T-helper 22 cell (primary cell): ENCODE measurements at places on chromosomes 11 and 22.
A peak's percentile ranks its signal among the peaks of the same experiment; 100 is the strongest.

DNA sequence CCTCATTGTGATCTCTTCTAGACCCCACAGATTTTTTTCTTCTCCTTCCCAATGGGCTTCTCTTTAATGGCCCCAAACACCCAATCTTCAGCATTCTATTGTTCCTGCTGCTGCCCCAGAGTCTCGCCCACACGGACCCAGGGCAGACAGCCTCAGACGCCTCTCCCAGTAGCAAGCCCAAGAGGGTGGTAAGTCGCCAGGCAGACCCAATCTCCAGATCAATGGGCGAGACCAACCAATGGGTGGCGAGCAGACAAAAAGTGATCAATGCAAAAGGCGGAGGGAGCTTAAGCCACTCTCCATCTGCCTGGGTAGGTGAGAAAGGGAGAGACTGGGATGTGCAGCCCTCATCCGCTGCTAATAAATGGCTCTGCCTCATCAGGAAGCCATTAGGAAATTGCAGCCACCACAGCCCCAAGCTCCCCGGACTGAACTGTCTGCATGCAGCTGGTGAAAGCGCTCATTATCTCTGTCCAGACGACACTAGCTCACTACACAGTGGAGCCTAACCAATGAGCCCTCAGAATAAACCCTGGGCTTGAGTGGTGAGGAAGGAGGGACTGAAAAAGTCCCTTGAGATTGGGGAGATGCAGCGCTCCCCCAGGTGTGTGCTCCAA lies 81.8 kb downstream of the ETS1 start:
- no peak for DNase-seq

DNA sequence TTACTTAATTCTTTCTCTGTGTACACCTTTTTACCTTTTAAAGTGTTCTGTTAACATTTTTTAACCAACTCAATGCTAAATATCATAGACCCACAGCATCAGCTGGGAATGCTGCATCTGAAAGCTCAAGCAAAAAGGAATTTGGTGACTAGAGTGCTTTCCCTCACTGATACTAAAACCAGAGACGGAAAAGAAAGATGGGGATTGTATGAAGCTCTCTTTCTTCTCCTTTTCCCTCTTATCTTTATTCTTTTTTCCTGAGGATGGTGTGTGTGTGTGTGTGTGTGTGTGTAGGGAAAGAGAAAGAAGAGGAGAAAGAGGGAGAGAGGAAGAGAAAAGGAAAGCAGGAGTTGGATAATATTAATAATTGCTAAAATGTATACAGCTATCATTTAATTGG lies 4.1 kb upstream of the SIK2 start:
- no peak for DNase-seq

GRCh38 chr11:19985111-19985510 lies 175.2 kb downstream of the DBX1 start:
- no peak for DNase-seq

- peak; percentile 77 for DNase-seq
These were observed at the start of gene CD3D for GRCh38 chr11:118342503-118343161. Gene CD3D, minus strand, starts transcription at chr11:118342705. Its CDS starts 98 bp downstream, at chr11:118342607.

DNA sequence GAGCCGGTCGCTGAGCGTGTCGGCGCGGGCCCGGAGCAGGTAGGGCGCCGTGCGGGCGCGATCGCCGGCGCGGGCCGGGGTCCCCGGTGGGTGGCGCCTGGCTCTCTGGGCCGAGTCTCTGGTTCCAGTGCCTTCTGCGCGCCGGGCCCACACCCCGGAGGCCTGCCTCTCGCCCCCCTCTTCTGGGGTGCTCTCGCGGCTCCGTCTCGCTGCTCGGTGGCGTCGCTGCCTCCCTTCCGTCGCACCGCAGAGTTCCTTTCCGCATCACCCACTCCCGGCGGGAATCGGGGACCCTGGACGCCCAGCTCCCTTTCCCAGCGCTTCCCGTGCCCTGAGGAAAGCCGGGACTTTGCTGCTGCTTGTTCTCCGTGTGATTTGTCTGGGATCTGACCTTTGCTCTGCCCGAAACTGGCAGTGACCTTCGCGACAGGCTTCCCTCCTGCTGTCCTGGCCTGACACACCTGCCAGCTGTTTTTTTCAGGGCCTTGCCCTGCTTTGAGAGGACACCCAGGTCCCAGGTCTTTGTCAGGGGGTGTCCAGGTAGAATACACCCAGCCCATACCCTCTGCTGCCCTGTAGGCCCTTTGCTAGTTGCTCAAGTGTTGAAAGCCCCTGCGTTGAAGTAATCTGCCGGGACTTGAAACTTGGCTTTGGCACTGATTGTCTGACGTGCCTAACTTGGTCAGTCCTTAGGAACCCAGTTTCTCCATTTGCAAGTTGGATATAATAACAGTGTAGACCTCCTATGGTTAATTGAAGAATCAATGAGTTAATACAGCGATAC lies 711 bp downstream of the FDX1 start:
- DNase-seq = peak; percentile 29

- DNase-seq = no peak
These were observed 110.7 kb downstream of the VPREB1 start for GRCh38 chr22:22355096-22355834.

DNA sequence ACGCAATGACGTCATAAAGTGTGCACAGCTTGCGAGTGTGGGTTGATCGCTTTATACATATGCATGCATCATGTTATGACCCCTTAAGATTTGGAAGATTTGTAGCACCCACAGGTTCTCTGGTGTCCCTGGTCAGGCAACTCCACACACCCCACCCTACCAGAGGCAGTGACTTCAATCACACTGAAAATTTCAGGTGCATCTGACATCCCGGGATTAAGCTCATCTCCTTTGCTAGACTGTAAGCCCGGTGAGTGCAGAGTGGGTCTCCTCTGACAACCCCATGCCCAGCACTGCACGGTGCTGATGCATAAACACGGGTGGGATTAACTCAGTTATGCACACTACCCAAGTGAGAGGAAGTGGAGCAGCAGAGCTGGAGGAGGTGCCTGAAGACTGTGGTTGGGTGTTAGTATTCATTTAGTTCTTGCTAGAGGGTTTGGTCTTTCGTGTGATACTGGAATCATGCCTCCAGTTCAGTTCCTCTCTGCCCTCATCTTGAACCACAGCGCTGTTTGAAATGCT lies 6.5 kb downstream of the ARSA start:
- DNase-seq = peak; percentile 32

GRCh38 chr11:82858133-82858532 lies 42.1 kb downstream of the PRCP start:
- DNase-seq = no peak

DNA sequence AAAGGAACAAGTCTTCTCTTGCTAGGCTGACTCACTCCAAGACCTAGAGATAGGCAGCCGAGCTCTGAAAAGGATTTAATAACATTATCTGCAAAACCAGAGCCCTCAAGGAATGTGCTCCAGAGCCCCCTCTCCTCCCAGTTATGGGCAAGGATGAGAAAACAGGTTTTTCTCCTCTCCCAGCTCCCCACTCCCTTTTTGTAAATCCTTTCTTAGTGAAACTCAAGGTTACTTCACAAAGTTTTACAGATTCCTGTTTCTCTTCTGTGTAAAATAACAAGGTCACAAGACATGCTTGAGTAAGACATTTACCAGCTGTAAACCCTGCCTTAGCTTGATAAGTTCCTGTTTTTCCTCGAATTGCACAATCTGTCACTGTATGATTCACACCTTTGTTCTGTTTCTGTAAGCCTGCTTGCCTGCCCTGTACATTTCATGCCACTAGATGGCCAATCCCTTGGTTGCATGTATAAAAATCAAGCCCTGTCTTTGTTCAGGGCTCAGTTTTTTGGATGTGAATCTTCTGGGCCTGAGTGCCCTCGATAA lies 489.4 kb downstream of the KCNA4 start:
- no peak for DNase-seq

DNA sequence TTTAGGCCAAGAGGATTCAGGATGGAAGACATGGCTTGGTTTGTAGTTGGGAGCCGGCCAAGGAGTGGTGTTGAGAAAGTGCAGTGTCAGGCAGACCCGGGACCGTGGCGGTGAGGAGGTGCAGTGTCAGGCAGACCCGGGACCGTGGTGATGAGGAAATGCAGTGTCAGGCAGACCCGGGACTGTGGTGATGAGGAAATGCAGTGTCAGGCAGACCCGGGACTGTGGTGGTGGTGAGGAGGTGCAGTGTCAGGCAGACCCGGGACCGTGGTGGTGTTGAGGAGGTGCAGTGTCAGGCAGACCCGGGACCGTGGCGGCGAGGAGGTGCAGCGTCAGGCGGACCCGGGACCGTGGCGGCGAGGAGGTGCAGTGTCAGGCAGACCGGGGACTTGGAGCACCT lies 59.7 kb downstream of the LRP5 start:
- DNase-seq = no peak

DNA sequence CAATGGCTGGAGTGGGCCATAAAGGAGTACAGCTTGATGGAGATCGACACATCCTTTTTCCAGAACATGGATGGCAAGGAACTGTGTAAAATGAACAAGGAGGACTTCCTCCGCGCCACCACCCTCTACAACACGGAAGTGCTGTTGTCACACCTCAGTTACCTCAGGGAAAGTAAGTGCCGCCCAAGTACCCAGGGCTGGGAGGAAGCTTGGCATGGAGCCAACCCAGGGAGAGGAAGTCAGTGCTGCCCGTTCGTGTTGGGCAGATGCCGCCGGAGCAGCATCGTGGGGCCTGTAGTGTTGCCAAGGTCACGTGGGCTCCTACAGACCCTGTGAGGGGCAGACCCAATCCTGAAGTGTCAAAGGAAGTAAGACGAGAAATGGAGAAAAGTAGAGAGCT lies 78.9 kb downstream of the FLI1 start:
- DNase-seq = peak; percentile 19

DNA sequence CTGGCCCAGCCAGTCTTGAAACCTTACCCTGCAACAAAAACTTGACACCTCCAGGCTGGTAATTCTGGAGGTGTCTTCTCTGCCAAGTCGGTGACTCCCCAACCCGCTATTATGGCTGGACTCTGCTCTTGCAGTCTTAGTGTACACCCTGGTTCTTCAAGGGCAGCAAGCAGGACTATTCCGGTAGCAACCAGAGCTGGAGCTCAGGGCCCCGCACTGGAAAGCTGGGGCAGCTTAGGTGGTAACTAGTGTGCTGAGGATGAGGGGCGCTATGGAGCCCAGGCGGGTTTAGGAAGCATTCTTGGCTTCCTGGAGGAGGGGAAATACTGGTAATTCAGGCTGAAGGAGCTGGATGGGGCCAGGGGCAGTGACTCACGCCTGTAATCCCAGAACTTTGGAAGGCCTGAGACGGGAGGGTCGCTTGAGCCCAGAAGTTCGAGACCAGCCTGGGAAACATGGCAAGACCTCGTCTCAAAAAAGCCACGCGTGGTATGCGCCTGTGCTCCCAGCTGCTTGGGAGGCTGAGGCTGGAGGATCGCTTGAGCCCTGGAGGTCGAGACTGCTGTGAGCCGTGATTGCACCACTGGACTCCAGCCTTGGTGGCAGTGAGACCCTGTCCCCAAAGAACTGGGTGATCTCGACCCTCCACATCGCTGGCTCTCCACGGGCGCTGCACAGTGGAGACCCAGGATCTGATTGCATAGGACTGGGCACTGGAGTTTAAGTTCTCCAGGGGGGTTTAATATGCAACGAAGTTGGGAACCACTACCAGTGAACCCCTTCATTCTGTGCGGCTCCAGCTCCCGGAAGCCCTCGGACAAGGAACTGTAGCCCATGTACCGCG lies 10.6 kb upstream of the AIFM3 start:
- no peak for DNase-seq

GRCh38 chr11:69486773-69487291 lies 5.4 kb downstream of the LINC01488 start:
- no peak for DNase-seq

GRCh38 chr11:45182902-45183301 lies 36.5 kb downstream of the PRDM11 start:
- no peak for DNase-seq

- DNase-seq = no peak
These were observed 539 bp upstream of the SLC36A4 start for GRCh38 chr11:93198215-93198845.

GRCh38 chr11:414318-414857 lies 411 bp downstream of the SIGIRR start:
- DNase-seq = no peak

DNA sequence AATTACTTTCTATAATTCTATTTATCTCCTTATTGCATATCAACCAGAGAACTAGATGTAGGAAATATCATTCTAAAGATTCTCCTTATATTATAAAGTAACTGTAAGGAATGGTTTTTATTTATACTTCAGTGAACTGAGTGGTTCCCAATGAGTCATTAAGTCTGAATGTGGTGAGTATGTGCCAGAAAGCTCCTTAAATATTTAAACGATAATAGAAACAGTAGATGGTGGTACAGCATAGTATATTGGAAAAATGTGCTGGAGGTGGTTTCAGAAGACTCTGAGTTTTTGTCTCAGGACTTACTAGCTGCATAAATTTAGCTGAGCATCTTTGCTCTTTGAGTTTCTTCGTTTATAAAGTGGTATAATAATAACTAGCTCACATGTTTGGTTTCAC lies 653.5 kb downstream of the FAM181B start:
- DNase-seq = no peak

GRCh38 chr11:104650234-104650633 lies 248.0 kb downstream of the CASP12 start:
- no peak for DNase-seq

- DNase-seq = no peak
These were observed 190.5 kb upstream of the MTMR2 start for GRCh38 chr11:96114178-96115064.

DNA sequence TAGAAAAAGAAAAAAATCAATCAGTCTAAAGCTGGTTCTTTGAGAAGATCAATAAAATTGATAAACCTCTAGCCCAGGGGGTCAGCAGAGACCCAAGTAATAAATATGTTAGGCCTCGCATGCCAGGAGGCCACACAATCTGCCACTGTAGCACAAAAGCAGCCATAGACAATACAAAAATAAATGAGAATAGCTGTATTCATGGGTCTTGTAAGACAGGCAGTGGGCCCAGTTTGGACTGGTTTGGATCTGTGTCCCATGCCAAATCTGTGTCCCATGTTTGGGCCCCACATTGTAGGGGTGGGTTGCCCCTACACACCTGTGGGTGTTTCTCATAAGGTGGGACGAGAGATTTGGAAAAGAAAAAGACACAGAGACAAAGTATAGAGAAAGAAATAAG lies 6.6 kb upstream of the PLAAT4 start:
- no peak for DNase-seq

GRCh38 chr11:115921986-115922385 lies 417.8 kb upstream of the CADM1 start:
- no peak for DNase-seq

GRCh38 chr11:46711303-46711702 lies 7.7 kb upstream of the F2 start:
- no peak for DNase-seq

DNA sequence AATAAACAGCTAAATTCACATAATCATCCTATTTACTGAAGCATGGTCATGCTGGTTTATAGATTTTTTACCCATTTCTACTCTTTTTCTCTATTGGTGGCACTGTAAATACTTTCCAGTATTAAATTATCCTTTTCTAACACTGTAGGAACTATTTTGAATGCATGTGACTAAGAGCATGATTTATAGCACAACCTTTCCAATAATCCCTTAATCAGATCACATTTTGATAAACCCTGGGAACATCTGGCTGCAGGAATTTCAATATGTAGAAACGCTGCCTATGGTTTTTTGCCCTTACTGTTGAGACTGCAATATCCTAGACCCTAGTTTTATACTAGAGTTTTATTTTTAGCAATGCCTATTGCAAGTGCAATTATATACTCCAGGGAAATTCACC lies 10.7 kb downstream of the RAG1 start:
- DNase-seq = no peak

GRCh38 chr11:68412593-68413475 lies 47.7 kb upstream of the PPP6R3 start:
- DNase-seq = no peak

- DNase-seq = no peak
These were observed 8.3 kb downstream of the SREBF2 start for GRCh38 chr22:41841085-41841712.
